Activated T-helper 1 cell treated with Interleukin-2 at 50 U/mL for 16 hours (primary cell): ENCODE measurements at places on chromosomes 13 and 19.

DNA sequence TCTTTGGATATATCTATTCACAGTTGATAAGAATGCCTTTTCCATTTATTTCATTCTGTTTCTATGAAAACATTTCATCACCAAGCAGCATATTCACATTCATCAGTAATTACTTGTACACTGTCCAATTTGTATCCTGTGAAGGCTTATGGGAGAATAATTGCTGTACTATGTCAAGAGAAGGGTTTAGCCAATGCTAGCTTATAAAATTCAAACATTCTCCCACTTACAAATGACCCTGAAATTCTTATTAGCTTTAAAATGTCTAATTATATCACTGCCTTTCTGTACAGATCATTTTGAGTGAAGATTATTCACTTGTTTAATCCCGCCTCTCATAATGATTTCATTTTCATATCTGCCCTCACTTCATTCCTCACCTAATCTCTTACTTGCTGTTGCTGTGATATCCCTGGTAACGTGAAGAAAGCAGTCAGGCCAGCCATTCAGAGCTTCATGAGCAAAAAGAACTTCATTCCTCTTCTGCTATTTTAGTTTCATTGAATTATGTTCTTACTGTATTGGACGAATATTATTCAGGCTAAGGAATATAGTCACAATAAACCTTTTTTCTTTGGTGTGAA is 778.7 kb downstream of the OLFM4 start:
- no peak for DNase-seq

GRCh38 chr13:46086985-46087384 is 17.8 kb downstream of the CPB2 start:
- no peak for DNase-seq

DNA sequence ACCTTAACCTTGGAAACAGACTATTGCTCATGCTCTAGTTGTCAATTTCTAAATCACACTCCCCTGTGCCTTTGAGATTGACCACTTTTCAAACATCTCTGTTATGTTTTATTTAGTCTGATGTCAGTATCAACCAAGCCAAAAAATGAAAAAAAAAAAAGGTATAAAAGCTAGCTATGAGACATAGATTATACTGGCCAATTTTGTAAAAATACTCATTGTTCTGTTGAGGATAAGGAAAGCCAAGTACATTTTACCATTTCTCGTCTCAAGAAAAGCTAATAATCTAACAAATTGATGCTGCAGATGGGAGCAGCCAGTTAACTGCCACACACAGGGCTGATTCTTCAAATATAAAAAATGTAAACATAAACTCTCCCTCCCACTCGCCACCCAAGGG is 572.6 kb upstream of the KLF12 start:
- no peak for DNase-seq

DNA sequence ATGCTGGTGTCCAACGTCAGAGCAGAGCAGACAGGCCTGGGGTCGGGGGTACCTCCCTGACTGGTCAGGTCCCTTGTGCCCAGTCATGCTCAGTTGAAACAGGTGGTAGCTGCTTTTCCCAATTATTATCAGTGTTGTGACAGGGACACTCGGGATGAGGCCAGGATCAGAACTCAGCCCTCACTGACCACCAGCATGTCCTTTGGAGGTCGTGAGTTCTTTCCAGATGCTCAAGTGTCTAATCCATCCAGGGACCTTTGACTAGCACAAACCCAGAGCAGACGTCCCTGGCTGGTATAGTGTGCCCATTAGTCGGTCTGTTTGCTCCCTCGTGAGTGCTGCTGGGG is 22.4 kb downstream of the MAU2 start:
- no peak for DNase-seq

GRCh38 chr13:48813518-48813917 is 159.8 kb downstream of the CYSLTR2 start:
- no peak for DNase-seq

DNA sequence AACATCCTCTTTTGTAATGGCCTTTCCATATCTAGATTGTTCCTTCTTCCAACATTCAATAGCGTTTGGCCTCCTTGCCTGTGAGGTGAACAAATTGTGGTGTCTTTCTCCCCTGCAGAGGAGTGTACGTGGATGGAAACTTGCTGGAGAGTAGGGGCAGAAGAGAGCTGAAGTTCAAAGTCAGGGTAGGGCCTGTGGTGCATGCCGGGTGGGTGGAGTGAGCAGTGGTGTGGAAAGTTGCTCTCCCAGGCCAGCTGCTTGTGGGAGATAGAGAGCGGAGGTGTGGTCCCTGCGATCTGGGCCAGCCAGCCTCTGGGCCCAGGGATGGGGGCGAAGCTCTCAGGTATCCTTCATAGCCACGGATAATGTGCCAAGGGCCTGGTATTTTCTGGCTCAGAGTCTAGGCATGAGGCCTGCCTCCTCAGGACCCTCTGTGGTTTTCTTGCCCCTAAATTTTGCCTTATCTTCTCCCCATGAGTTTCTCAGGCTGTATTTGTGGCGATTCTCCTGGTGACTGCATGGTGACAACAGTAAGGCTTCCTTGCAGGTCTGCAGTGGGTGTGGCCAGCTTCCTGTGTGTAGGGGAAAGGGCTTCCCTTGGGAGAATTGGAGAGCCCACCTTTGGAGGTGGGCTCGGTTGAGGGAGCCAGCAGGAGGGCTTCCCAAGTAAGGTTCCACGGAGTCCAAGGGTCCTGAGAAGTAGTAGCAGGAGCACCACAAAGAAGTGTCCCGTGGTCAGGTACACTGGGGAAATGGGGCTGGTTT is 6.7 kb downstream of the RGCC start:
- DNase-seq = no peak

GRCh38 chr13:31201341-31202031 is 1.7 kb downstream of the B3GLCT start:
- no peak for DNase-seq
